Effector memory CD8-positive, alpha-beta T cell (primary cell): ENCODE measurements at places on chromosomes 12 and 14.

DNA sequence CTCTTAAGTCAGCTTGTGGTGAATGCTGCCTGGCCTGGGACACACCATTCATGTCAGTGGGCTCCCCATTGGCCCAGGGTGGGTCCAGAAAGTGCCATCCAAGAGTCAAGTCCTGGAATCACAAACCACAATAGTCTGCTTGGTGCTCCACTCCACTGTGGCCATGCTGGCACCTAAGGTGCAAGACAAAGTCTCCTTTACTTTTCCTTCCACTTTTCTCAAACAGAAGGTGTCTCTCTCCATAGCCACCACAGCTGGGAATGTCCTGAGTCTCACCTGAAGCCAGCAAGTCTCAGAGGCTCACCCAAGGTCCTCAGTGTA, 9.0 kb downstream of the RDH16 start:
- DNase-seq, result no peak

DNA sequence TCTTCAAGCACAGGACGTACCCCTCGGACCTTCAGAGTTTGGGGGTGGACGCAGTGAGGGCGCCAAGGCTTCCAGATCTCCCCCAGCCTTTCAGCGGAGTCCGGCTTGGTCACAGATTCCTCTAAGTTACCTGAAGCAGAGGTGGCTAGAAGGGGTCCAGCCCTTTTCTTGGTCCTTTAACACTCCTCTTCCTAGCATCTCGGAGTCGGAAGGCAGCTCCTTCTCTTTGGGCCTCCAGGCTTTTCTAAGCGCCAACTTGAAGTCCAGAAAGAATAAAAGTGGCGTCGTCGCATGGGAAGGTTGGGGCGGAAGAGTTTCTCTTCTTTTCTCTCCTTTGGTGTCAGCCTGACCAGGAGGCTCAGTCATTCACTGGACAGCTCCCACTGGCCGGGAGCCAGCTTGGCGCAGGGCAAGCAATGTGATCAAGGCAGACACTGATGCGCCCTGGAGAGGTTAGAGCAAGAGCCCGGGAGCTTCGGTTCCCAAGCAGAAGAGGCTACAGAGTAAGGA, 9.6 kb downstream of the OR6S1 start:
- no peak for DNase-seq

DNA sequence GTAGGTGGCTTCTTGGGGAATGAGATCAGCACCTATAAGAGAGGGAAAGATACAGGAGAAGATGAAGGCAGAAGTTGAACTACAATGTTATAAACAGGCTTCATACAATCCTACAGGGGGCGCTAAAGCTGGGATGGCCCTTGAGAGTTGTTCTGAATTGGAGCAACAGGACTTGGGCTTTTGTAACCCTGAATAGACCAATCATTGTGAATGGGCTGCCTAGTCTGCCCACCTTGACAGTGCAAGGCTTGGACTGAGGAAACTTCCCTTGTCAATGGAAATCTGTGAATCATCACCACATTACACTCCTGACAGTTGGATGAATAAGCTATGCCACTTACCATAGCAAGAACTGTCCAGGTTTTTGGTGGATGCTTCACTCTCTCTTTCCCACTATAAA, 306.1 kb downstream of the KCNC2 start:
- DNase-seq, result no peak

GRCh38 chr12:58883576-58884334, 36.5 kb downstream of the LRIG3 start:
- DNase-seq, result no peak

DNA sequence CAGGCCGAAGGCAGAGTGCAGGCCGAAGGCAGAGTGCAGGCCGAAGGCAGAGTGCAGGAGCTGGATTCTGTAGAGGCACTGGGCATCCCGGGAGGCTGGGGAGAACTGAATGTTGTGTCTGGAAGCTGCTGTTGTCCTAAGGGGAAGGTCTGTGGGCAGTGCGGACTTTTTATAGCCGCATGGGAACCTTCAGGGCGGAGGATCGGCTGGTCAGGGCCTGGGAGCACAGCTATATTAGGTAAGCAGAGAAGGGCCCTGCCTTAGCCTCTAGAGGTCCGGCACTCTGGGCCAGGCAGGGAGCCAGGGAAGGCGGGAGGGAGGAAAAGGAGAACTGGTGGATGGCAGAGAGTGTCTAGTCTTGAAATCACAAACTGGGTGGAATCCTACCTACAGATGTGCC, 14.2 kb downstream of the CABP1 start:
- no peak for DNase-seq

GRCh38 chr12:57135527-57136326, 7.4 kb downstream of the LRP1 start:
- DNase-seq, result no peak

- DNase-seq, result no peak
These were observed 485.5 kb downstream of the BCAT1 start for GRCh38 chr12:24463375-24463774.

- DNase-seq, result no peak
These were observed 178.1 kb upstream of the DDHD1 start for GRCh38 chr14:53331247-53331646.

GRCh38 chr12:82872088-82872487, 185.4 kb downstream of the TMTC2 start:
- DNase-seq, result no peak

GRCh38 chr14:100345711-100346110, 22.6 kb downstream of the SLC25A47 start:
- DNase-seq, result no peak

DNA sequence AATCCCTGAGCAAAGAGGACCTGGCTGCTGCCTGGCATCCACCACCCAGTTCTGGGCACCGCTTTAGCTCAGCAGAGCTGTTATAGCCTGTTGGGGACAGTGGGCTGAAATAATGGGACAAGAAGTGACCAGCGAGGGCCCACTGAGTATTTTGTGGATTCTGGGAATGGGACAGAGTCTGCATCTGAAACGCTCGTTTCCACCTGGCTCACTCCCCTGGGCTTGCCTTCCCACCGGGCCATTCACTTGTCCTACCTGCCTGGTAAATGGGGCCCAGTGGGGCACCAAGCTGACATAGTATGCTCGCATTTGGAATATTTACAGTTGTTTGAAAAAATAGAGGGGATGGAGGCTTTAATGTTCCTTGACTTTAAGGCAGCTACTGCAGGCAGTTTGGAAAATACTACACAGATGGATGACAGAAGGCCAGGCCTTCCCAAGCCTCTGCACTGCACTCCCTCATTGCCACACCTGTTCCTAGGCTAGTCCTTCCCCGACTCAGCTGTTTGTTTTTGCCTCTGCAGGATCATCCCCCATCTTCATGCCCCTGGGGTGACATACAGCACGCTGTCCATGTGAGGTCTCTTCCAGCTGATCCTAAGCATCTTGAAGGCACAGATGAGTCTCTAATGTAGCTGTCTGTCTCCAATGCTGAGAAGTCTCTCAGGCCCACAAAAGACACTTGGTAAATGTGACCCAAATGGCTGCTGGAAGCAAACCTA, 61.3 kb upstream of the DICER1 start:
- DNase-seq, result no peak

GRCh38 chr14:74401504-74402241, 24.3 kb downstream of the SYNDIG1L start:
- peak; percentile 76 for DNase-seq

- DNase-seq, result no peak
These were observed 323.8 kb upstream of the SYT1 start for GRCh38 chr12:78540606-78541336.

DNA sequence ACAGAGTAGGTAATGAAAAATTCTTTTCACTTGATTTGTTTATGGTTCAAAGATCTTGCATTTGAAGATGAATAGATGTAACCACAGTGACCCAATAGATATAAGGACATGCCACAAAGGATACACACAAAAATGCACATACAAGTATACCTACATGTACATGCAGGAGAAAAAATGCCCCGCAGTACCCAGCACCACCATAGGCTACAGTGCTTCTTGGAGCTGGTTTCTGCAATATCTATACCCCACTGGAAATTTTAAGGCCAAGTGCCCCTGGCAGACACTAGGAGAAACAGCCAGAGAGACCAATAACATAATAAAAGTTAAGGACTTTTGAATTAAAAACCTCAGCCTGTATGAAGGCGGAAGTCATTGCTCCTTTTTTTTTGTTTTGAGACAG, 12.1 kb upstream of the STAC3 start:
- no peak for DNase-seq

DNA sequence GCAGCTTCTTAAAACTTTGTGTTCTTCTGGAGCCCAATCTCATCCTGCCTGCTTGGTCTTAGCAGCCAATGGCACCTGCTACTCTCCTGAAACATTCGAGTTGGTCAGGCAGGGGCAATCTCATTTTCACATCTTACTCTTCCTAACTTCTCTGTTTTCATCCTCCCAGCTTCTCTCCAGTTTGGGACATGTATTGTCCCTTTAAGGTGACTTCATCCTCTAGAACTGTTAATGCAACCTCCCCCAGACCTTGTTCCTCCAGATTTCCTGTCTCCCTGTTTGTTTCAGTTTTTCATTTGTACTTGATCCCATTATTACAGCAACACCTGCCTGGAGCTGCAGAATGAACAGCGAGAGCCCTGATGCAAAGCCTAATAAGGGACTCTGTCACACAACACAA, 31.3 kb downstream of the SERPINA11 start:
- no peak for DNase-seq

GRCh38 chr14:105501504-105502291, 10.7 kb downstream of the TEDC1 start:
- no peak for DNase-seq

DNA sequence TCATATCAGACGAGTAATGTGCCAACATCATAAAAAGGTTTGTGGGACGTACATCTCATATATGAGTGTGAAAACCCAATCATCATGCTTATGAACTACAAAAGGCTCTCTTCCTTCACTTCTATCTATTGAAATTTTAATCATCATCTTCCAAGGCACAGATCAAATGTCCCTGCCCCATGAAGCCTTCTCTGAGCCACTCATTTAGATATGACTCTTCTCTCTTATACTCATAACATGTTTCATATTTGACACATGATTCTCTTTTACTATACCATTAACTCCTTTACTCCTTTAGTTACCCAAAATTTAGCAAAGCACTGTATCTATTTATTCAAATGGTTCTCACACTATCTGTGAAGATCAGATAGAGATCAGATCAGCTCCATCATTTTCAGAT, 22.2 kb downstream of the RALGAPA1 start:
- DNase-seq, result no peak

GRCh38 chr14:24710403-24711112, 76.6 kb upstream of the GZMB start:
- DNase-seq, result peak; percentile 56

DNA sequence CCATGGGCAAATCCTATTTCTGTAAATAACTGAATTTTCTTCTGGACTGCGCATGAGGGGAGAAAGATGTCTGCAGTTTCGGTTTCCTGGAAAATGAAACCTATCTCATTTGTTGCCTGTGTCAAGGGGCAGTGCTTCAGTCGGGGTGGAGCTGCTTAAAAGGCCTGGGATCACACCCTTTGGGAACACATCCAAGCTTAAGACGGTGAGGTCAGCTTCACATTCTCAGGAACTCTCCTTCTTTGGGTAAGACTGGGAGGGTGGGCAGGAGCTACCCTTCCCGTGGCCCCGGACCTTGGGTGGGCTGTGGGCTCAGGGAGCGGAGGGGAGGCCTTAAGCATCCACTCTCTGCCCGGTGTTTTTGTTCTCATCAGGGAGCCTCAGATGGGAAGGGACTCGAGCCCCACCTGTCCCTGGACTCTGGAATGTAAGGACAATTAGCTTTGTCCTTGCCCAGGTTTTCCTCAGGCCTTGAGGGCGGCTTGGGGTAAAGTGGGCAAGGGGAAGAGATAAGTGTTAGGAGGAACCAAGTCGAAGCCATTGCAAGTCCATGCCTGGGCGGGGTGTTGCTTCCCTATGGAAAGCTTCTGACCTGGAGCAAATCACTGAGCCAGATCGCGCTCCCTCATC, at the start of gene IFI27:
Gene IFI27, plus strand, starts transcription at position 185 of the 630 bp plus-strand sequence.
- no peak for DNase-seq

DNA sequence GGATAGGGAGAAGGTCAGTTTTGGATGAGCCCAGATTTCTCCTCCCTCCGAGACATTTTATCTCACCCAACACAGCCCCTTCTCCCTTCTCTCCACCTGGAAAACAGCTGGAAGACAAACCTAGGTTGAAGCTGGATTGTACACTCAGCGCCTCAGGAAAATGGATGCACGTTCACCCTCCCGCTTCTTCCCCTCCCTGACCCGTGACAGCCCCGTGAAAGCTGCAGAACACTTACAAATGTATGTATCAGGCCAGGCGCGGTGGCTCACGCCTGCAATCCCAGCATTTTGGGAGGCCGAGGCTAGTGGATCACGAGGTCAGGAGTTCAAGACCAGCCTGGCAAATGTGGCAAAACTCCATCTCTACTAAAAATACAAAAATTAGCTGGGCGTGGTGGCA, 4.2 kb downstream of the RNU4-2 start:
- no peak for DNase-seq

GRCh38 chr14:33551963-33552362, 398.9 kb downstream of the EGLN3 start:
- no peak for DNase-seq

DNA sequence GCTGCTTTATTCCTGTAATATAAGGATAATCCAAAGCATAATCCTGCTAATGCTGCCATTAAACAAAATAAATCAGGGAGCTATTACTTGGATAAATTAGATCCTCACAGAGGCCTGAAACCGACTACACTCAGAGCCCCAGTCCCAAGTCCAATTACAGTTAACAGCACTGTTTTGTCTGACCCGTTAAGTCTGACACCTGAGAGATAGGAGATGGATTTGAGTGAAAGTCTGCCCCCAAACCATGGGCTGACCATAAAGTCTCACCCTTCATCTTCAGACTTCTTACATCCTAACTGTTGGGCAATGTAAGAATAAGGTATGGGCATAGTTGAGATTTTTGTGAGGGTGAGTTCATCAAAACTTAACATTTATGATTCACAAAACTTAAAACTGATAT, 181.7 kb downstream of the PLCZ1 start:
- no peak for DNase-seq

- no peak for DNase-seq
These were observed 58.9 kb downstream of the DHRS2 start for GRCh38 chr14:23694949-23695663.

DNA sequence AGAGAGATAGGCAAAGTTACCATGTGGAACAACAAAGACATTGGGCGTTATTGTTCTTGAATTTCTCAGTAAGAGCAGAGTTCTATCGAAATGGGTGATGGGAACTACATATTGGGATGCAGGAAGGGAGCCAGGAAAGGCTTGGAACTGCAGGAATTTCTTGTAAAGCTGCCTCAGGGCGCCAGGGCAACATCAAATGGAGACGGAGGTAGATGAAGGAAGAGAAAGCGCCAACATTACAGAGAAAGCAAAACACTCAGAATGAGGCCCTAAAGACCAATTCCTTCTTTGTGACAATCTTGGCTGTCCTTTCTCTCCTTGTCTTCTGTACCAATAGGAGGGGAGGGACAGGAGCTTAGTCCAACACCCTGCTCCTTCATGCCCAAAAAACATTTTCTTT, 148.4 kb downstream of the RPAP3 start:
- no peak for DNase-seq
